ENCODE measurements at places on chromosomes 2 and 18.

GRCh38 chr2:24616616-24617015 is 125.6 kb downstream of the NCOA1 start:
- no peak for DNase-seq

GRCh38 chr2:86491088-86491487 is 49.9 kb downstream of the KDM3A start:
- DNase-seq, result no peak

- no peak for DNase-seq
Measured at GRCh38 chr2:168208652-168209051, 38.7 kb downstream of the STK39 start.

DNA sequence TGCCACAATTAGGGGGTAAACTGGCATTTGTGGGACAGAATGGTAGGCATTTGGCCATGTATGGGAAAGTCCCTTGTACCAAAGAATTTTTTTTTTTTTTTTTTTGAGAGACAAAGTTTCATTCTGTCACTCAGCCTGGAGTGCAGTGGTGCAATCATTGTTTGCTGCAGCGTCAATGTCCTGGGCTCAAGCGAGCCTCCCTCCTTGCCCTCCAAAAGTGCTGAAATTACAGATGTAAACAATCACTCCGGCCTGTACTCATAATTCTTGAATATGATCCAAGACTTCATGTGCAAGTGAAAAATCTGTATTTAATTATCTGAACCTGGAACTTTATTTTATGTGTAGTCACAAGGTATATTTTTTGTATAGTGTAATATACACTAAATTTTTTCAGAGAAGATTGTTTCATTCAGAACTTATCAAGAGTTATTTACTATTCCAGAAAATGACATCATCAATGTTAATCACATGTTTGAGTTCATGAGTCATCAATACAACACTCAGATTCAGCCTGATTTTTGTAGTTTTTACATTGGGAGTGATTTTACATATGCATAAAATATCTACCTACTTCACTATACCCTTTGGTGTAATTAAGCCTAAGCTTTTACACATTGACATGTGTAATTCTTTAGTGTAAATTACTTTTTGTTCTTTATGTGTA is 138.7 kb upstream of the L3MBTL4 start:
- no peak for DNase-seq

DNA sequence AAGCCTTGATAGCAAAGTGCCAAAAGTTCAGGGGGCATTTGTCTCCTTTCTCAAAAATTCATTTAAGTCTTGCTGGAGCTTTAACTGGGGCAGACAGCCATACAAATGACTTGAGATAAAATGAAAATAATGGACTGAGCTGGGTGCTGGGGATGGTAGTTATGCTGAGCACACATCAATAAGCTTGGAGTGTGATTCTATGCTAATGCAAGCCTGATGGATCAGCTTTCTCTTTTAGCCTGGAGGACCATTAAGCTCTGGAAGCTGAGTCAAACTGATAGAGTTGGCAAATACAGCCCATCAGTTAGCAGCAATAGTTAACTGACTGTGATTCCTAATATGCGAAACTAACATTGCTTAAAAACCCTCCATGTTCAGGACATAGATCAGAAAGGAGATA is 98.0 kb downstream of the CAMKMT start:
- DNase-seq, result no peak

GRCh38 chr2:217753460-217754200 is 249.2 kb downstream of the TNS1 start:
- DNase-seq, result no peak

DNA sequence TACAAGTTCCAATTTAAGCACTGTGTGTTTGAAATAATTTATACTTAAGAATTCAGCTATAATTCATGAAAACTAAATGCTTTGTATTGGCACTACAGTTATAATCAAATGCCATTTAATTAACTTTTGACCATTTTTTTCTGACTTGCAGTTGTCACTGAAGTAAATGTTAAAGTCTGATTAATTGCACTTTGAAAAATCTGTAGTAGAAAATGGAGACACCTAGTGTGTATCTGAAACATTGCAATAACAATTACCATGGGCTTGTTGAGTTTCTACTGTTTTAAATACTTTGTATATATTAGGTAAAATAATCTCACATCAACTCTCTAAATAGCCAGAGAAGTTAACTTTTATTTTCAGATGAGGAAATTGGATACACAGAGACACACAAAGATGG is 458.6 kb upstream of the FSIP2 start:
- no peak for DNase-seq

DNA sequence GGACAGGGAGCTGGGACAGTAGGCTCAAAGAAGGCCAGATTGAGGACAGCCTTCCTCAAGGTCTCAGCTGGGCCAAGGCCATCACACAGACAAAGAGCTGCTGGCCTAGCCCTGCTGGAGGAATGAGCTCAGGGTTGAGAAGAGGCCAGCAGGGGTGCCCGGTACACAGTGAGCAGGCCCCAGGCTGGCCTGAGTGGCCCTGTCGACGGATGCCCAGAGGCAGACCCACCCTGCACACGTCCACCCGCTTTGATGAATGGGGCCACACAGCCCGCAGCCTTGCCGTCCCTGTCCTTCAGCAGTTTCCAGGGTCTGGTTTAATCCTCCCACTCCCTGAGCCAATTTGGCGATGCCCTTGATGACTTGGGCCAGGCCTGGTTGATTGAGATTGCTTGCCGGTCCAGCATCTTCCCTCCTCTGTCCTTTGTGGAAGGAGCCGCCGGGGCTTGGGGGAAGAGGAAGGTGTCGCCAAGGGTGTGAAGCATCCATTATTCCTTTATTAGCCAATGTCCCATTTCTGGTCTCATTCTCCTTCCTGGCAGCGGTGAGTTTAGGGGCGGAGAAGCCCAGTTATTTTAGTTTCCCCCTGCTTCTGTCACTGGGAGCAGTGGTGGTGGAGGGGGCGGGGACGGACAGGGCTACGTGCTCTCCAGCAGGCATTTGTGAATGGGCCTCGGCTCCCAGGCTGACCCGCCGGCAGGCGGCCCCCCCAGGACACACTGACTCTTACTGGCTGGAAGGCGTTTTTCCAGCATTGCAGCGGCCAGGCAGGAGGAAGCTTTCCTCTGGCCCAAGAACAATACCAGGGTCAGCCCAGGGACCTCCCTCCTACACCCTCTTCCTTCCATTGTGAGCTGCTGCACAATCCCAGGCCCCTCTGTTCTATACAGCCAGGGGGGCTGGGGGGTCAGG is 141.8 kb downstream of the CTIF start:
- no peak for DNase-seq

- DNase-seq, result no peak
Measured at GRCh38 chr2:240014327-240014726, 10.8 kb downstream of the NDUFA10 start.

DNA sequence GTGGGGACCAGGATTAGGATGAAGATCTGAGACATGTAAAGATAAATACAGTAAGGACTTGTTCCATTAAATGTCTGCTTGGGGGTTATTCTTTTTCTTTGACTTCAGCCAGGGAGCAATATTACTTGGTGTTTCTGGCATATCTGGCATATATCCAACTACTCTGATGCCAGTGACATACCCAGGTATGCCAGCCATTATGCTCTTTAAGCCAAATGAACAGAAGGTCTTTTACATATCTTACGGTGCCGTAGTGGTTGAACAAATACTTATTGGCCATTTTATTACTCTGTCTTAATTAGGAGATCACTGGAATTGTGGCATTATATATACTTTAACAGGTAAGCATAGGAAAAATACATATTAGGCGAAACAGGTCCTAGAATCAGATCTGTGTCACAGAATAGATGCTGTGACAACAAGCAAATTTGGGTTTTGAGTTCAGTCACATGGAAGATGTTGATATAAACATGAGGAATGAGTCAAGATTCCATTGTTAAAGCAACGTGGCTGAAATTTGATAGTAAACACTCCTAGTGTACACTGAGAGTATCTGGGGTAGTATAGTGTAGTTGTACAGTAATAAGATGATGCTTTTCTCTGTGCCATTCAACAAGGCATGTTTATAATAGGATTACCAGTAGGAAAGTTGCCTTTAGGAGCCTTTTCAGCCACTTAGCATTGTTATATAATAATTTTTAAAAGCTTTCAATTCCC is 62.6 kb downstream of the KCTD18 start:
- DNase-seq, result no peak

GRCh38 chr2:214246417-214246816 is 164.4 kb upstream of the VWC2L start:
- DNase-seq, result no peak

DNA sequence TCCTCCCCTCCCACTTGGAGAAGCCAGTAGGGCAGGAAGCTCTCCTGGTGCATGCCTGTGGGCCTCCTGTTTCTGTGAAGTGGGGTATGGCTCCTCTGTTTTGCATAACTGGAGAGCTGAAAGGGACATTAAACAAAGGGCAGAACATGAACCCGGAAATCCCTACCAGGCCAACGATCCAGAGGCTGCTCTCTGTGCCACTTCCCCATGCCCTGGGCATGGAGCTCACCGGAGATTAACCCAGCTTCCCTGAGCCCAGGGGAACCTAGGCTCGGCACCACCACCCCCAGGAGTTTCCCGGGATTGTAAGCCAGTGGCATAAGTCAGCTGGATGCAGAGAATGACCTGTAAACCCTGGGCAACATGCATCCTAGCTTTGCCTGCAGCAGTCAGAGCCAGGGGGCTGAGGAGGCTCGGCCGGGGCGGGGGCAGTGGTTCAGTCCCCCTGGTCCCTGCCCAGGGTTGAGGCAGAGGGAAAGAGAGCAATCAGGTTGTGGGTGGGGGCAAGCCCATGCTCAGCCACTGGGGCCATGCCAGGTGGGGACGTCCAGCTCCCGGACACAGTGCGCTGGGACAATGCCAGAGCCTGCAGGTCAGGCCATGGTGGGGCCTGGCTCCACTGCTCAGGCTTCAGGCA is 49.5 kb downstream of the TIMM21 start:
- DNase-seq, result no peak

DNA sequence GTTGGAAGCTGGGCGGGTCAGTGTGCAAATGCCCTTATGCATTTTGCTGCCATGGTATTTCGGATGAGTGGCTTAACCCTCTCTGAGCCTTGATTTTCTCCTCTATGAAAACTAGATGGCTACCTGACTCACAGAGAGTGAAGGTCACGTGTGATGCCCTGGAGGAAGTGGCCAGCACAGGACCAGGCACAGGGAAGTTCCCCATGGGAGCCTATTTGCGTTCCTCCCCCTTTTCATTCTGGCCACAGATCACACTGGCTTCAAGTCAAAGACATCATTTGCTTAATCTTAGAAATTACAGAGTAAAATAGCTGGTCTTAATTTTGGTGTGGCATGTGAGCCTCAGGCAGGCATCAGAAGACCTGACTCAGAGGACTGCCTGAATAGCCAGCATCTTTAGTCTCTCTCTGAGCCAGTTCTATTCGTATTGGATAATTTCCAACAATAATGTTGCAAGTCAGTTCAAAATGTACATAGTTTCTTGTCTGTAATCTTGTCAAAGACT is 57.6 kb upstream of the CD302 start:
- DNase-seq, result no peak

DNA sequence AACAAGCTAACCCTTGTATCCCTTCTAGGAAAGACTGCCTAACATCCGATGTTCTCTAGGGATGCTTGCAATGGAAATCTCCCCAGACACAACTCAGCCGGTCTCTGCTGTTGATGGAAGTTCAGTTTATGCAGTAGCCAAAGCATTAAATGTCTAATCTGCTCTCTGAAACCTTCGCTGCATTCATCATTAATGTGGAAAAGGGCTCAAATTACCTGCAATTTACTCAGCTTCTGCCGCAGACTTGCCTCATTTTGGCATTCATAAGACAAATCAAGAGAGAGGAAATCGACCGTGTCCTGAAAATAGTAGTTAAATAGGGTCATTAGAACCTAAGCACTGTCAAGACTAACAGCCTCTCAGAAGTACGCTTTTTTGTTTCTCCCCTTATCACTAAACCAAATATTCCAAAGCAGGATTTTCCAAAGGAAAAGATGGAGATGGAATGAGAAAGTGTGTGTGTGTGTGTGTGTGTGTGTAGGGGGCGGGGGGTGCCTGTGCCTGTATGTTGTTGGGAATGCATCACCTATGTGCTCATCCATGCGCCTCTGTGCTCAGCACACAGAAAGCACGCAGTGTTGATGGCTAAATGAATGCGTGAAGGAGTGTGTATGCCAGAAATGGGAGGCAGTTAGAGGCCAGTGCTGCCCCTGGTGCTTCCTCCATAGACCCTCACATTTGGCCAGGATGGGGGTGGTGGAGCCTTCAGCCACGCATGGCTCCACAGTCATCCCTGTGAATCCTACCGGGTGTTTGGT is 7.4 kb downstream of the LCT start:
- no peak for DNase-seq

- DNase-seq, result no peak
Measured at GRCh38 chr2:43114210-43114609, 112.2 kb downstream of the ZFP36L2 start.

GRCh38 chr2:230793572-230794359 is 71.0 kb upstream of the ITM2C start:
- DNase-seq, result peak; percentile 12

DNA sequence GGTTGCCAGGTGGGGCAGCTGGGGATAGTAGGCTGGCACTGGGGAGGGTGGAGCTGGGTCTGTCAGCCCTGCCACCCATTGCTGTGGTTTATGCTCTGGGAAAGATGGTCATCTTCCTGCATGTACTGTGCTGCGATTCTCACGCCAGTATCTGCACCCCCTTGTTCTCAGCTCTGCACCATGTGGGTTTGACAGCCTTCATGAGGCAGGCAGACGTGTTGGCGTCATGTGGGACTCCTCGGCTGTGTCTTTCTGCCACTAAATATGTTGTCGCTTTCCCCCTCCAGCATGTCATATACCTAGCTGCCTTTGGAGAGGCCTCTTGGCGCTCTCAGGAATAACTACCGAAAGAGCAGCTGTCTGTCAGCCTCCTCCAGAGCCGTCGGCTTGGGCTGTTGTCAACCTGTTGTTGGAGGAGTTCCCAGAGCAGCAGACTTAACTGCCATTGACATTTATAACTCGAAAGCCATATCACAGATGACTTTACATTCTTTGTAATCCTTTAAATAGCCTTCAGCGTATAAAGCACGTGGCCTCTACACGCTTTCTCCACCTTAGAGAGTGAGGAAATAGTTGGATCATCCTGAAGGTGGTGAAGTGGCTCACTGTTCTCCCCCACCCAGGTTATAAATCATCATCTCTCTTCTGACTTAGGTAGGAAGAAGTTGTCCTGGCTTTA is 80.4 kb upstream of the MGAT5 start:
- no peak for DNase-seq

GRCh38 chr2:20592106-20593071 is 58.5 kb downstream of the HS1BP3 start:
- no peak for DNase-seq

DNA sequence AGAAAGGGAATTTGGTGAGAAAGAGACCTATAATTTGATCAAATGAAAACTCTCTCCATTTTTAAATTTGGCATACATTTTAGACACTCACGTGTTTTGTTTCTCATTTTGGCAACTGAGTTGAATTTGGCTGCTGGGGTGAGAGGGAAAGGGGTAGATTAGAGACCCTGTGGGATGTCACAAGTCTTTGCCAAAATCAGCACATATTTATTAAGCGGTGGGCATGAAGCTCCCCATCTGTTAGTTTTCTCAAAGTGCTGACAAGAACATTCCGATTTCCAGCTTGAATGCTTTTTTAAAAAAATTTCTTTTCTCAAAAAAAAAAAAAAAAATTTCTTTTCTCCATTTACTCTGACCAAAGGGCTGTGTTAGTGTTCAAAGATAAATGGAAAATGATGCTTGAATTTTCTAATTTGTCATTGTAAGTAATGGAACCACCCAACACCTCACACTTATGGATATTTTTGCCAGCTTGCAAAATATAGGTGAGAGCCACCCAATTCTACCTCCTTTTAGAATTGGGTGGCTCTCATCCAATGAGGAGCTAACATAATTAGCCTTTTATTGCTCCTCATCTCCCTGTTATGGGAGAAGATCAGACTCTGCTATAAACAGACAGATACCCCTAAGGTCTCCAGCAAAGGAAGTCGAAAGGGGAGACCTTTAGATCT is 222.9 kb upstream of the FN1 start:
- no peak for DNase-seq
